ENCODE measurements at places on chromosomes 5 and 9. TPM values are rescaled to one million over a fixed set of nuclear protein-coding genes. Genes with fewer than 3 reads are reported as not detected.

The COL5A1 gene
- 10.9 TPM for total RNA-seq

The LCP2 gene
- total RNA-seq, result 6.5 TPM

The CDKN2A gene
- not detected for total RNA-seq

The STOML2 gene
- 115 TPM for total RNA-seq

The ADAMTS12 gene
- total RNA-seq, result 1.7 TPM

The FLT4 gene
- 4.2 TPM for total RNA-seq

The GMCL2 gene
- not detected for total RNA-seq

The PALM2AKAP2 gene
- total RNA-seq, result 56.6 TPM

The SH3RF2 gene
- 41.2 TPM for total RNA-seq

The TAF11L9 gene
- total RNA-seq, result not detected

The PRR16 gene
- total RNA-seq, result 6.3 TPM

The KIF3A gene
- total RNA-seq, result 7.2 TPM

The PCDHB5 gene
- total RNA-seq, result 4.3 TPM

The NR4A3 gene
- 15.8 TPM for total RNA-seq

The LRRTM2 gene
- total RNA-seq, result not detected

The RECK gene
- total RNA-seq, result 7.6 TPM

The CEP72 gene
- 1.0 TPM for total RNA-seq

GRCh38 chr9:137114220-137114612, 317 bp downstream of the DPP7 start:
- DNase-seq, result no peak

DNA sequence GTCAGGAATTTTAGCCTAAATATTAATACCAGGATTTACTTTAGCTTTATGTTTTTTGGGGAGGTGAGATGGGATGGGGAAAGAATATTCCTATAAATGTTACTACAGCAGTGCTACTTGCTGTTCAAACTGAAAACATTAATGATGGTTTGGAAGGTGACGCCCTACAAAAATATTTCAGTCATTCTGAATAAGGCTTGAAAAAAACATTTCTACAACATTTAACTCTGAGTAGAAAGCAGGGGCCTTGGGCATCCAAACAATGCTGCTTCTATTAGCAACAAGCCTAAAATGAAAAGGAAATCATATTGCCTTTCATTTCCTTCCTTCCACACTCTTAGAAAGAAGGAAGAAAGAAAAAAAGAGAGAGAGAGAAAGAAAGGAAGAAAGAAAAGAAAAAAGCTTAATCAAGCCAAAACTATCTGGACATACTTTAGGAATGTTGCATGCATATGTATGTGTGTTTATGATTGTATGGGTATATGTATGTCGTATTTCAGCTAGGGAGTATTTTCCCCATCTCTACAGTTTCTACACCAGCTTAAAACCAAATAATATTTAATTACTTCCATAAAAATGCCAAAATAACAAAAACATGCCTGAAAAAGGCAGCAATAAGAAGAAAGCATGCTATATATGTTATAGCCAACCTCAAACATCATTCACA, 16.3 kb upstream of the DAB2 start:
- no peak for DNase-seq

GRCh38 chr9:75979362-75979761, 88.9 kb downstream of the PCSK5 start:
- DNase-seq, result no peak

DNA sequence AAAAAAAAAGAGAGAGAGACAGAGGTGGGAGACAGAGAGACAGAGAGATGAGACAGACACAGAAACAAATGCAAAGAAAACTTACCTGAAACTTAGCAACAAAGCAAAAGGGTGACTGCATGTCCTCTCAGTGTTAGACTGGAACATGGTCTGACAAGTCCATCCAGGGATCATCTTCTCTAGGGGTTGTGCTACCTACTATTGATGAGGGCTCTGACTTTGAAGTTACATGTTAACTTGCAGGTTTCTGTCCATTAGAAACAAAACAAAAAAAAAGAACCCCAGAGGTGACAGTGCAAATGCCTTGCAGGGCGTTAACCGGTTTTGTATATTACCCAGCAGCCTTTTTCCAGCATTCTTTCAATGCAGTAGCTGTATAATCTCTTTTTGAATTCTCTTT, 13.6 kb upstream of the SPARC start:
- no peak for DNase-seq

GRCh38 chr5:2399096-2399495, 352.4 kb downstream of the IRX2 start:
- DNase-seq, result no peak

- no peak for DNase-seq
Observed at GRCh38 chr9:77916410-77916819, 115.2 kb downstream of the GNAQ start.

DNA sequence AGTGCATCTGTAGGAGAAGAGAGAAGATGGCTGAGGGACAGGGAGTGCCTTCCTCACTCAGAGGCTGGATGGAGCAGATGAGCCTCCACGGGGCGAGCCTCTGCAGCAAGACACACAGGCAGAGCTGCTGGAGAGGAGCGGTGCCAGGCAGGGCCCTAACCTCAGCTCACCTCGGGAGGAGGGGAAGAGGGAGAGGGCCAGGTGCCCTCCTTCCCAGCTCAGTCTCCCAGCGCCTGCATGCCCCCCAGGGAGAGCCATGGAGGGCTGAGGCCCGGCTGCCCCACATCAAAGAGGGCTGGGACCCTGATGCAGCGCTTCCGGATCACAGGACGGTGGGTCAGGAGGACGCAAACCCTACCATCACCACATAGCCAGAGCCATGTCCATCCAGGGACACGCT, 13.6 kb upstream of the SPATA31E1 start:
- DNase-seq, result no peak

DNA sequence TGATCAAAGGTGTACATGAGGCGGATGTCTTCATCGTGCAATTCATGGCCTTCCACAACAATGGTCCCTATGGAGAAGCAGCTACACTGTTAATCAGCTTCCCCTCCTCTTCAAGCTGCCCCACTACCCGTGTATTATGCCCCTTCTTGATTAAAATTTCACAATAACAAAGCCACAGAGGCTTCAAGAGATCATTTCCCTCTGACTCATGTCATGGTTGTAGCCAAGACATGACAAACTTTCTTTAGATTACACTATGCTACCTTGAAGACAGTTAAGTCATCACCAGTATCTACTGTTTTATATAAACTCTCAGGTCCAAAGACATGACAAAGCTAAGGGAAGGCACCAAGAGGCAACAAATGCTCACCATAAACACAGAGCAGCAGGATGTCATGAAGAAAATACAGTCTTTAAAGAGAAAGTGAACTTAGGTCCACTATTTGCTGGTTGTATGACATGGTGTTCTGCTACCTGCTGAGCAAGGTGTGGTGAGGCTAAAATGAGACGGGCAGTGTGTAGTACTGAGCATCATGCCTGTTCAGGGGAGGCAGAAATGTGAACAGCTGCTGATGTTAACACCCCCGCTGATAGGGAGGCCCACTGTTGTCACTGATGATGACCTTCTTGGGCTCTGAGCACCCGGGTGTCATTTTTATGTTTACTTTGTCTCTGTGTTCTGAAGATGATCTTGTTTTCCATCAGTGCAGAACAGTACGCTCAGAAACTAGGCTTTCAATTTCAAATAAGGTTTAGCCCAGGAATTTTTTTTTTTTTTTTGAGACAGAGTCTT, 48.3 kb downstream of the IARS1 start:
- no peak for DNase-seq

DNA sequence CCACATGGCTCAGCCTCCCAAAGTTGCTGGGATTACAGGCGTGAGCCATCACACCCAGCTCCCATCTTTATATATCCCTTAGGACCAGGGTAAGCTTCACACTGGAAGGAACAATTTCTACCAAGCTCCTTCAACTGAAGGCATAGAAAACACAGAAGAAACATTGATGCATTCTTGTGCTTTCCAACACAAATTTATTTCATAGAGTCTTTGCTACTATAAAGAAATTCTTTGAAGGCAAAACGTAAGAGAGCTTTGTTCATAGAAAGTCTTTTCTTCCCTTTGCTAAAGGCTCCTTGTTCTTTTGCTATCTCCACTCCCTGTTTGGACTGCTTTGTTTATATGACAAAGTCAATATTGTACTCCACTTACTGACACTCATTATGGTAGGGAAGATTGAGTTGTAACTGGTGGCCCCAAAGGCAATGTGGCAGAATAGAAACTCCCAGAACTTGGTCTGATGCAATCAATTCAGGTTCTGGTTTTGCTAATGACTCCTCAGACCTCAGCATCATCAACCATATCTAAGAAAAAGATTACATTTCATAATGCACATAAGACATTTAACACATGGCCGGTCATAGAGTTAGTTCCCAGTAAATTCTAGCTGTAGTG, 97.4 kb upstream of the CLINT1 start:
- no peak for DNase-seq

DNA sequence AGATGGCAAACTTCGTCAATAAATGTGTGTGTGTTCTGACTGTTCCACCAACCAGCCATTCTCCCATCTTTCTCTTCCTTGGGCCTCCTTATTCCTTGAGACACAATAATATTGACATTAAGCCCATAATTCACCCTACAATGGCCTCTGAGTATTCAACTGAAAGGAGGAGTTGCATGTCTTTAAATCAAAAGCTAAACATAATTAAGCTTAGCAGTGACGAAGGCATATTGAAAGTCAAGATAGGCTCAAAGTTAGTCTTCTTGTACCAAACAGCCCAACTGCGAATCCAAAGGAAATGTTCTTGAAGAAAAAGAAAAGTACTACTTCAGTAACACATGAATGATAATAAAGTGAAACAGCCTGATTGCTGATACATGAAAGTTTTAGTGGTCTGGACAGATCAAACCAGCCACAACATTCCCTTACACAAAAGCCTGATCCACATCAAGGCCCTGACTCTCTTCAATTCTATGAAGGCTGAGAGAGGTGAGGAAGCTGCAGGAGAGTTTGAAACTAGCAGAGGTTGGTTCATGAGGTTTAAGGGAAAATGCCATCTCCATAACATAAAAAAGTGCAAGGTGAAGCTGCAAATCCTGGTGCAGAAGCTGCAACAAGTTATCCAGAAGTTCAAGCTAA, 81.4 kb downstream of the DENND1A start:
- no peak for DNase-seq

DNA sequence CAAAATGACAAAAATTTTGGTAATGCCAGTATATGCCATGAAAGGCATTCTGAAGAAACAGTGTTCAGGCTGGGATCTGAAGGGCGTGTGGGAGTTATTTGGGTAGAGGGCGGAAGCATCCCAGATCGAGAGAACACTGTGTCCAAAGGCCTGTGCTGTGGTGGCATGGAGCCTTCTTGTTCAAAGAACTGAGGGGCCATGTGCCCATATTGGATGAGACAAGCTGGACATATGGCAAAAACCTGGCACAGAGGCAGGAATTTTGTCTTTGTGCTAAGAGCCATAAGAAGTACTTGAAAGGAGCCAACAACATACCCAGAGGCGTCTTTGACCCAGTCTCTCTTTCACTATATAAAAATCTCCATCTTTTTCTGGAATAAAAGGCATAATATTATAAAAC, 128.0 kb downstream of the SYK start:
- no peak for DNase-seq

DNA sequence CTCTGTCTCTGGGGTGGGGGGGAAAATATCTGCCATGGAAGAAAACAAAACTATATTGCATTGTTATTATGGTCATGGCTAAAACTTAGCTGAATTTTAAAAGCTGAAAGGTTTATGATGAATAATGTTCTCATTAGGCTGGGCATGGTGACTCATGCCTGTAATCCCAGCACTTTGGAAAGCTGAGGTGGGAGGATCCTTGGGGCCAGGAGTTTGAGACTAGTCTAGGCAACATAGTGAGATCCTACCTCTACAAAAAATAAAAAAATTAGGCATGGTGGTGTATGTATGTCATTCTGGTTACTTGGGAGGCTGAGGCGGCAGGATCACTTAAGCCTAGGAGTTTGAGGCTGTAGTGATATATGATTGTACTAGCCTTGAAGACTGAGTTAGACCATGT, 44.5 kb downstream of the IPO11 start:
- no peak for DNase-seq

DNA sequence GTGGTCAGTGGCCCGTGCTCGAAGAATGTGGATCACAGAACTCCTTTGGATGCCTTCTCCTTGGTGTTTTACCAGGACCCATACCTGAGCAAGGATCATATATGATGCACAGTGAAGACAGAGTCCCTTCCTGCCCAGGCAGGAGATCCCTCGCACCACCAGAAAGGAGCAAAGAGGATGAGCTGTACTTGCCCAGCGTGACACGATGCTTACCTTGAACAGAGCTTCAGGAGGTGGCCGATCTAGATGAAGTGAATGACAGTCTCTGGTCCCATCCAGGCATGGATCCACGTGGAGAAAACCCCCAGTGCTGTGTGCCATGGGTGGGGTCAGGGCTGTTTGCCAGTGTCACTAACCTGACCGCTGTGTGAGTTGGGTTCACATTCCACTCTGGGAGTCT, 455.4 kb downstream of the GADD45G start:
- DNase-seq, result no peak

DNA sequence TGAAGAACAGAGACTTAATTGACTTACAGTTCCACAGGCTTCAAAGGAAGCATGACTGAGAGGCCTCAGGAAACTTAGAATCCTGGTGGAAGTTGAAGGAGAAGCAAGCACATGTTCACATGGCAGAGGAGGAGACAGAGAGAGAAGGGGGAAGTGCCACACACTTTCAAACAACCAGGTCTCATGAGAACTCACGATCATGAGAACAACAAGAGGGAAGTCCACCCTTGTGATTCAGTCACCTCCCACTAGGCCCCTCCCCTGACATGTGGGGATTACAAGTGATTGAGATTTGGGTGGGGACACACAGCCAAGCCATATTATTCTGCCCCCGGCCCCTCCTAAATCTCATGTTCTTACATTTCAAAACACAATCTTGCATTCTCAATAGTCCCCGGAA, 19.5 kb downstream of the NR3C1 start:
- DNase-seq, result no peak

GRCh38 chr9:137648396-137648795, 29.6 kb downstream of the EHMT1 start:
- no peak for DNase-seq

- no peak for DNase-seq
Observed at GRCh38 chr9:129237164-129237611, 59.1 kb upstream of the IER5L start.

GRCh38 chr9:8800196-8800595, 1000.6 kb upstream of the DMAC1 start:
- no peak for DNase-seq

GRCh38 chr9:88166660-88167059, 28.4 kb upstream of the SPATA31C2 start:
- no peak for DNase-seq
